ELR (cell line): ENCODE measurements at places on chromosomes 1 and 21.

DNA sequence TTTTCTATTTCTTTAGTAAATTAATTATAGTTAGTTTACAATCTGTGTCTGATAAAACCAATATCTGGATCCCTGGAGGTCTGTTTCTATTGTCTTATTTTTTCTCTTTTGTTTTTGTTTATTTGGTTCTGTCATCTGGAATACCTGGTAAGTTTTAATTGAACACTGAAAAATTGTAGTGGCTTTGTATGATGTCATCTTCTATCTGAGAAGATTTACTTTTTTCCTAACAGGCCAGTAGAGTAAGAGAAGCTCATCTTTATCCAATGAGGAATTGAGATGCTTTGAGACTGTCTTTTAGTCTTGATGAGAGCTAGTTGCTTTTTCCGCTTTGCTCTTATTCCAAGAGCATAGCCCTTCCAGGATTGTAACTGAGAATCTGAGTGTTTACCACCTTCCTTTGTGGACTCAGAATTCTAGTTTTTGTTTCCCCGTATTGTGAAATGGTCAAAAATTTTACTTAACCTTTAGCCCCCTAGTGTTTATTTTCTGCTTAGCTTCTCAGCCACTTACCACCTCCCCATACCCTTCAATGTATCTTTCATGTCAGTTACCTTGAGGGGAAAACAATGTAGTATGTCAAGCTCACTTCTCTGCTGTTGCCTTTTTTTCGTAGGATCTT lies 25.0 kb downstream of the PTGFRN start:
- DNase-seq: peak; percentile 43

DNA sequence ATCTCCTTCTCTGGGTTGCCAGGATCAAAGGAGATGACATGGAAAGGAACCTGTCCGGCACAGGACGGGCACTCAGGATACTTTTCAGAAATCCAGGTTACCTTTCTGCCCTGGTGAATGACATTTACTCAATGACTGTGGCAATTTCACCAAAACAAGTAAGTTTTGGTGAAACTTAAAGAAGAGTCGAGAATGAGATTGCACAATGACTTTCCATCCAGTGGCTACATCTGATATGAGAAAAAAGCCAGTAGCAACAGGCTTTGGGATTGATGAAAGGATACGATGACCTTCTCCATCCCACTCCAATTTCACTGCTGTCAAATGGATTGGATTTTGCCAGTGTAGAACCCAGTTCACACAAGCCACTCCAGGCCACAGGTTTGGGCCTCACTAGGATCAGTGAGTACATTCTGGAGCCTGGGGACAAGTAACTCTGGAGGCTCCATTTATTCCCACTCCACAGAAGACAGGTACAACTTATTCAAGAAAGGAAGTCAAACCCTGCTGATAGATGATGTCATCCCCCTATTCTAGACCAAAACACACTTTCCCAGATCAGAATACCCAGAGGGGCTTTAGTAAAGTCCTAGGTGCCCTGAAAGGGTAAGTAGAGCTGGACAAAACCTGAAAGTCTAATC lies 63.3 kb downstream of the PLPP3 start:
- no peak for DNase-seq

DNA sequence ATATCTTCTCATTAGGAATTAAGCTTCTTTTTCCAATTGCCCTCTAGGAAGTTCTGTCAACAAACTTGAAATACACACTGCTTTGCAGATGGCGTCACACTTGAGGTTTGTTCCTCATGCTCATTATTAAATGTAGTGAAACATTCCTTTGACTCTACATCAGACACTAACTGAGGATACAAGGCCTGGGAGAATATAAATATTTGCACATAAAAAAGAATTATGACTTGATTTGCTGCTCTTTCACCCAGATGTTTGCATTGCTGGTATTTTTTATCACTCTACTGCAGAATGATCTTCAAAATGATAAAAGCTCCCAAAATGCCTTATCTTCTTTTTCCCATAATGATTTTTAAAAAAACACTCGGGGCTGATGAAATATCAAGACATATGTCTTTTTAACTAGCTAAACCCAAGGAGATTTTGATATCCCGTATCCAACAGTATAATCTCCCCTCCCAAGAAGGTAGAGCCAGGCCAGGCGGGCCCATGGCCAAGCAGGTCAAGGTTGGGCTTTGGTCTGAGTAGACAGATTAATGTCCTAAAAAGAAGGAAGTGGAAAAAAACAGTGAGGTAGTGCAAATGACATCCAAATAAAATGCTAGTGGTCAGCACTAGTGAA lies 264.6 kb downstream of the HHIPL2 start:
- DNase-seq: peak; percentile 58

DNA sequence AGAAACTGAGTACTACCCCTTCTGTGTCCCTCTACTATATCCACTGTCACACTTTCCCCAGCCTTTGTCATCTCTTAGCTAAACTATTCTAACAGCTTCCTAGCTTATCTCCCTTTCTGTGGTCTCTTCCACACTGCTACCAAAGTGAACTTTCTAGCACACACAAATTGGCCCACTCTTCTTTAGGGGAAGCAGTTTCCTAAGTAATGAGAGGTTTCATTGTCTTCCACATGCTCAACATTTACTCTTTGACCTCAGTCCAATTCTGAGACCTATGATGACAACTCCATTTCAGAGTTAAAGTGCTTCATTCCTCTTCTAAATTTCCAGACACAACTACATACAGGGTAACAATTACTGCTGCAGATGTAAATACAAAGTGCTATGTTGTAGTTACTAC lies 32.9 kb downstream of the SCYL3 start:
- DNase-seq: no peak

DNA sequence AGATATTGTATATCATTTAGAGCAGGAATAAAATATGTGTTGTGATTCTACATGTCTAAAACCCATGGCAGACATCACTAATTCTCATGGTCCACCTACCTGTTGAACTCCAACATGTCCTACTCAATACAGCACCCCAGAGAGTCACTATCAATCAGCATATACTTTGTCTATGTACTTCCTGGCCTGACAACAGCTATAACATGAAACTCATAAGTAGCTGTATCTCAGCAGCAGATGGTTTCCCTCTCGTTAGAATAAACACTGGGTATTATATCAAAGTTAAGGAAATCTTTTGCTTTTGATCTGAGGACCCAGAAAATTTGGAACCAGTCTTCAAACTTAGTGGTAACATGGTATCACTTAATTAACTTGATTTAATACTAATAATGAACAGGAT lies 15.8 kb downstream of the ARPC5 start:
- no peak for DNase-seq

GRCh38 chr1:243487036-243487648 lies 231.3 kb downstream of the SDCCAG8 start:
- DNase-seq: no peak

GRCh38 chr1:15843826-15844572 lies 3.5 kb upstream of the SPEN start:
- DNase-seq: no peak

GRCh38 chr1:55255901-55256300 lies 40.7 kb upstream of the USP24 start:
- no peak for DNase-seq

GRCh38 chr1:202682477-202682876 lies 27.8 kb downstream of the SYT2 start:
- DNase-seq: no peak
